ENCODE measurements at places on chromosomes 6 and 20.
A peak's percentile ranks its signal among the peaks of the same experiment; 100 is the strongest.

- no peak for DNase-seq
These were observed 127.5 kb downstream of the CDKAL1 start for GRCh38 chr6:20661721-20662120.

GRCh38 chr20:47330071-47330470, 26.4 kb downstream of the ZMYND8 start:
- no peak for DNase-seq

- no peak for DNase-seq
These were observed 27.4 kb downstream of the TGM6 start for GRCh38 chr20:2408111-2408510.

- no peak for DNase-seq
These were observed 60.4 kb downstream of the ATXN1 start for GRCh38 chr6:16700916-16701234.

DNA sequence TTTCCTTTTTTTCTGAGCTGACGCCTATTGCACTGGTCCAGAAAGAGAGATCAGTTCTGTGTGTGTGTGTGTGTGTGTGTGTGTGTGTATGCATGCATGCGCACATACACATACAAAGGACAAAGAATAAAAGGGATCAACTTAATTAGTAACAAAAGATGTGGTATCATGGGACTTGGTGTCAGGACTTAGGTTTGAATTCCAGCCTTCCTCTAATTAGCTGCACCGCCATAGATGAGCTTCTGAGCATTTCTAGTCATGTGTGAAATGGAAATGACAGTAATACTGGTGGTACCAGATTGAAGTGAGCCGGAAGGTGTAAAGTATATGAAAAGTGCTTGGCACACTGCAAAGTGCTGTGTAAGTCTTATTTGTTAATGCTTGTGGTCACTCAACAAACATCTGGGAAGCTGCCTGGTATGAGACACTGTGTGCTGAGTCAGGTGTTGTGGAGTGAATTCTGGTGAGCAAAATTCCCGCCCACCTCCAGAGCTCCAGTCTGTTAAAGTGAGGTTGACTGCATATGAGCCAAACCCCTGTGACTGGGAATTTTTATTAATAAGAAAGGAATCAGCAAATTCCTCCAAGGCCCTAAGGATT, 12.4 kb downstream of the DAAM2 start:
- no peak for DNase-seq

GRCh38 chr20:618980-619379, 8.9 kb upstream of the TCF15 start:
- no peak for DNase-seq

DNA sequence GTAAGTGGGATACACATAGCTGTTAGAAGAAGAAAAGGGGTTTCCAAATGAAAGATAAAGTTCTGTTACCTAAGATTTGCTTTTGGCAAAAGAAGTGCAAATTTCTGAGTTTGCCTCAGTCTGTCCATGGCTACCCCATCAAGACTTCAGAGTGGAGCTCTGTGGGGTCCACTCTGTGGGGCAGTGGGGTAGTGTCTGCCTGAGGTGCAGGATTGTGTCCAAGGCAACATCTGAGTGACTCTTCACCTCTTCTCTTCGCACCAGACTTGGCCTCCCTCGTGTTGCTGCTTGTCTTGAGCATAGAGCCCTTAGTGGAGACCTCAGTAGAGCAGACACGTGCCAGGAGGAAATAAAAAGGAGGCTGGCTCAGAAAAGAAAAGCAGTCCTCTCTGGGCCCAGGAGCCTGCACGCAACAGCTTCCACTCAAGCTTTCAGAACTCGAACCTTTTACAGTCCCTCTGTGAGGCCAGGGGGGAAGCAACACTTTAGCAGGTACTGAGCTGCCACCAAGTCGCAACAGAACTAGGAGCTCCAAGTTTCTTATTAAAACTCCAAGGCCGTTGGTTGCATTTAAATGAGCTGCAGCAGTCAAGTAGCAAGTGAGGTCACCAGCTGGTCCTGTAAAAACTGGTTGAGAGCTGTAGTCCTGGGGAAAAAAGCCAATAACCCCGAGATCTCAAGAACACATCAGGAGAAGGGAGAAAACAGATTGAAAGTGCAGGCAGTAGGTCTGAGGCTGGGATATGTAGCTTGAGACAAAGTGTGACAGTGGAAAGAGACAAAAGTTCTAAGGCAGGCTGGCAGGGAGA, 413.5 kb downstream of the CDC5L start:
- no peak for DNase-seq

DNA sequence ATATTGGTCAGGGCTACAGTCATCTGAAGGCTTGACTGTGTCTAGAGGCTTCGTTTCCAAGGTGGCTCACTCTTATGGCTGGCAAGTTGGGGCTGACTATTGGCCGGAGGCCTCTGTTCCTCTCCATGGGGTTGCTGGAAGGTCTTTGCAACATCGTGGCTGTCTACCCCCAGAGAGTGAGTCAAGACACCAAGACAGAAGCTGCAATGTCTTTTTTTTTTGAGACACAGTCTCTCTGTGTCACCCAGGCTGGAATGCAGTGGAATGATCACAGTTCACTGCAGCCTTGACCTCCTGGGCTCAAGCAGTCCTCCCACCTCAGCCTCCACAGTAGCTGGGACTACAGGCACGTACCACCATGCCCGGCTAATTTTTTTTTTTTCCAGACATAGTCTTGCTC, 29.4 kb upstream of the KIF3B start:
- DNase-seq: no peak

DNA sequence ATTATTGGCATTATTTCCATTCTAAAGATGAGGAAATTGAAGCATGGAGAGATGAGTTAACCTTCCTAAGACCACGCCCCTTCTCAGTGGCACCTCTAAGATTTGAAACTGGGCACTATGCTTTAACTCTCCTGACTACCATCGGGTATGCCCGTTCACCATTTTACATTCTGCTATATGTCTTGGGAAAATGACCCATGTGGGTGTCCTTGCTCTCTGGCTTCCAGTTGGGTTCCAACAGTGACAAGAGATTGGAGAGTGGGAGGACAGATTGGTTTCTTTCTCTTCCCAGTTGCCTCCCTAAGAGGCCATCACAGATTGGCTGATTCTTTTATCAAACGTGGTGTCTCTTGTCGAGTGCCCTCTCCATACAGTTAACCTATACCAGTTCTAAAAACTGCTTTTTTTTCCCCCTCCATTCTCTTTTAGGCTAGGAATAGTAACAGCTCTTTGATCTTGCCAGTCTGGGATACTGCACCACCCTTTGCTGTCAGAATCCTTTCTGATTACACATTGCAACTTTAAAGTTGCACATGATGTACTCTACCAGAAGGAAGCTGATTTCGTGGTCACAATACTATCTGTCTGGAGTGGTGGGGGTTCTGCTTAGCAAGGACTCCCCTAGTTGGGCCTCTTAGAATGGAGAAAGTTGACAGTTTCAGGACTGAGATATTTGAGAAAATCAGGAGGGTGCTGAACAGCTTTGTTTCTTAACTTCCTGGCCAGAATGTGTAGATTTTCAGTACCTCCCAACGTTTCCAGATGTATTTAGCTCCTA, 88.0 kb upstream of the ELOVL5 start:
- DNase-seq: no peak

- DNase-seq: no peak
These were observed 65.6 kb downstream of the SLC2A10 start for GRCh38 chr20:46774943-46775560.

DNA sequence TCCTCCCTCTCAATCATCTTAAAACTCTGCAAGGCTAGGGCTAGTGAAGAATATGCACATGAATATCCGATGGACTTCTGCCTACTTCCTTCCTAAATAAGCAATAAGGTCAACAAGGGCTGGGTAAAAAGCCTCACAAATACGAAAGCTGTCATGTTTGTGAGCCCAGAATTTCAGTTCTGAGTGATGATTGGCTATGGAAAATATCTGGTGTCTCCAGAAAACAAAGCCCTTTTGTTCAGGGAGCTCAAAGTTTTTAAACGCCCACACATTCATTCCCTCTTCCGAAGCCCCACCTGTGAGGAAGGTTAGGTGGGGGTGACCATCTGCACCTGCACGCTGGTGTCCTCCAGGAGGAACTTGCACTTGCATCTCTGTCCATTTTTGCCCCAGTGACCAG, 126.9 kb upstream of the ARMC2 start:
- no peak for DNase-seq

DNA sequence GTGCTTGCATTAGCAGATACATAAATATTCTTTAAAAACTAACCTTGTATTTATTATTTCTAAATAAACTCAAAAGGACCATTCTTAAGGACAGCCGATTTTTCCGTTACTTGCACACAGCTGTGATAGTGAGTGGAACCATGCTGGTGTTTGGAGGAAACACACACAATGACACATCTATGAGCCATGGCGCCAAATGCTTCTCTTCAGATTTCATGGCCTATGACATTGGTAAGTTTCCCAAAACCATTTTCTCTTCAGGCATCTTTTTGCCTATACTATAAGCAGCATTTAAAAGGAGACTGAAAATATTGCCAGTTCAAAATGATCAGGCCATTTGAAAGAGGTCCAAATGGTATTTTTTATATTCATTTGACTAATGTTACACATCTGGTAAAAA, 92.3 kb downstream of the ATRN start:
- no peak for DNase-seq

DNA sequence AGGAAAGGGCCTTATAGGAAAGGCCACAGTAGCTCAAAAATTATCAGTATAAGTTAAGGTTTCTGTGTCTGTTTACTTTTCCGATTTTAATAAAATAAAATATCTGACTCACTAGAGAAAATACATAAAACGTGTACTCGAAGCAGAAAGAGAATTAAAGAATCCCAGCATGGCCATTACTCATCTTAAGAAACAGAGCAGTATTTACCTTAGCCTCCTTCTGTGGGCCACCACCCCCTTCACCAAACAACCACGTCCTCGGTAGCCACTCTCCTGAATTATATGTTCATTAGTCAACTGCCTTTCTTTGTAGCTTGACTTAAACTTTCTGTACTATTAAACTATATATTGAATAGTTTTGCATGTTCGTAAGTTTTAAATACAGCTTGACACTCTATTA, 72.2 kb upstream of the SPTLC3 start:
- DNase-seq: no peak

DNA sequence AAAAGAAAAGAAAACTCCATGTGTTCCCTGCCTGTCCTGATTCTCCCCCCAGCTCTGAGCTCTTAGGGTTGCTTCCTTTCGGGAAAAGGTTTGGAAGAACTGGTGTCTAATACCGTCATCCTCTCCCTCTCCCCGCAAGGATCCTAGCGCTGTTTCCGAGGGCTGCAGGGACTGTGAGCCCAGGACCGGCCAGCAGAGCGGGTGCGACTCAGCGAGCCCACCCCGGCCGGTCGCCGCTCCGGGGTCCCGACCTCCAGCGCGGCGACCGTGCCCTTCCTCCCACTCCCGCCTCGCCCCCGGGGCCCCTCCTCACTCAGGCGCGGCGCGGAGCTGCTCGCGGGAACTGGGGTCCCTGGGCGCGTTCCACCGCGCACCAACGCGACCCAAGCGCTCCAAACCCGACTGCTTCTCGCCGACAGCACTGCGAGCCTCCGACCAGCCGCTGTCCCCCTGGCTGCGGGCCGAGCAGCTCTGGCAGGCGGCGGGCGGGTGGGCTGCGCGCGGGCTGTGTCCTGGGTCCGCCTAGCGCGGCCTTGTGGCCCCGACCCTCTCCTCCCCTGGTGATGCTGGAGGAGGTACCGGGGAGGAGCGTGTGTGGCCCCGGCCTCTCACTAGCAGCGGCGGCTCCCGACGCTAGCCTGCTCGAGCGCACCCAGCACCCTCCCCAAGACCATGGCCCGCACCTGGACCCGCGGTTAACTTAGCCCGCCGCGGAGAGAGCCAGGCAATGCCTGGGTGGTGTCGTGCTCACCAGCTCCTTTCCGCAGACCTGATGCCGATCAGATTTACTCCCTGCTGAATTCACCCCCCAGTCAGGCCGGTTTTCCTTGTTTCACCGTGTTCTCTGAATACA, at the start of gene PLA2G7:
Gene PLA2G7 (minus strand): TSS at position 509 of the 853 bp plus-strand sequence. CDS start 12,484 bp downstream, outside the sequence.
- no peak for DNase-seq

DNA sequence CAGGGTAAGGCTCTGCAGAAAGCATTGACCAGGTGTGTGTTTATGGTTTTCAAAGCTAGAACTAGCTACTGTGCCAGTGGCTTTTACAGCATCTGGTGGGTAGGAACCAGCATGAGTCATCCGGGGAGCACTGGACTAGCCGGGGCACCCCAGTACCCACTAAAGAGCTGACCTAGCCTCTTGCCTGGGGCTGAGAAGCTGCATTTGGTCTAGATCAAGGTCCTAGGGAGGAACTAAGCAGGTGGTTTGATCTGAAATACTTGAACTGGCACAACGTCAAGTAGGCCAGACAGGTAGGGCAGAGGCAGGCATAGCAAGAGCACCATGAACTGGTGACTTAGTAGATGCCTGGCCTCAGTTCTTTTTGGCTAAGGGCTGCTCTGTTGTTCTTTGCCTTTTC, 109.8 kb upstream of the PTPRK start:
- DNase-seq: no peak

- no peak for DNase-seq
These were observed 9.8 kb downstream of the MTG2 start for GRCh38 chr20:62192635-62193034.

DNA sequence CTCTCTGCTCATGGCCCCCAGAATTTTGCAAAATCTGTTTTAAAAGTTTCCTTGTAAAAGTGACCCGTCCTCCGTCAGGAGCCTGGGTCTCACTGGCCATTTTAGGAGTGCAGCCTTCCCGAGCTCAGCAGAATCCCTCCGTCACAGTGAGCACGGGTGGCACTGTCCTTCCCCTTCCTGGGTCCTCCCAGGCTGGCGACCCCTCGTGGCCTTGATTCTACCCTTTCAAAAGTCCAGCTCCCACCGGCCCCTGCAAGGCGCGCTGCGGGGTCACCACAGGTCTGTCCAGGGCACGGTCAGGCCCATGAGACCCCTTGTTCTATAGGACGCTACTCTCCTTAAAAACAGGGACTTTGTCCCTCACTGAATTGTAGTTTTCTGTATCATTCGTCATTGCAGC, 112.7 kb downstream of the PSMB1 start:
- DNase-seq: no peak

- DNase-seq: peak; percentile 48
These were observed 97.7 kb downstream of the KCNB1 start for GRCh38 chr20:49384437-49385434.

DNA sequence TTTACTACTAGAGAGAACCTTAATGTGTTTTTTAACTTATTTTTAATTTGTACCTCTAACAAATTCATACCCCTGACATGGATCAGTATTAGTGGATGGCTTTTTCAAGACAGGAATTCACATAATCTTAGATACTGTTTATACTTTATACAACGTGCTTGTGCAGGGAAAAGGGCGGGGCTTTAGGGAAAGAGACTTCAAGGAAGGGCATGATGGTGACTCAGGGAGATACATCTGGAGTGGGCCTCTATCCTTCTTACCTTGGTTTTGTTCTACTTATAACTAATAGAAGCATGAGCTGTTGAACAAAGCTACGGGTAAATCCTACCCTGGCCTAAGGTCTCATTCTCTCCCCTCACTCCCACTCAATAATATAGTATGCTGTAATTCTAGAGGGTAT, 160.8 kb downstream of the C6orf58 start:
- no peak for DNase-seq

- no peak for DNase-seq
These were observed 3.2 kb downstream of the OSBPL2 start for GRCh38 chr20:62241506-62241905.
